ENCODE measurements at places on chromosomes 5 and 9.
A peak's percentile ranks its signal among the peaks of the same experiment; 100 is the strongest.

DNA sequence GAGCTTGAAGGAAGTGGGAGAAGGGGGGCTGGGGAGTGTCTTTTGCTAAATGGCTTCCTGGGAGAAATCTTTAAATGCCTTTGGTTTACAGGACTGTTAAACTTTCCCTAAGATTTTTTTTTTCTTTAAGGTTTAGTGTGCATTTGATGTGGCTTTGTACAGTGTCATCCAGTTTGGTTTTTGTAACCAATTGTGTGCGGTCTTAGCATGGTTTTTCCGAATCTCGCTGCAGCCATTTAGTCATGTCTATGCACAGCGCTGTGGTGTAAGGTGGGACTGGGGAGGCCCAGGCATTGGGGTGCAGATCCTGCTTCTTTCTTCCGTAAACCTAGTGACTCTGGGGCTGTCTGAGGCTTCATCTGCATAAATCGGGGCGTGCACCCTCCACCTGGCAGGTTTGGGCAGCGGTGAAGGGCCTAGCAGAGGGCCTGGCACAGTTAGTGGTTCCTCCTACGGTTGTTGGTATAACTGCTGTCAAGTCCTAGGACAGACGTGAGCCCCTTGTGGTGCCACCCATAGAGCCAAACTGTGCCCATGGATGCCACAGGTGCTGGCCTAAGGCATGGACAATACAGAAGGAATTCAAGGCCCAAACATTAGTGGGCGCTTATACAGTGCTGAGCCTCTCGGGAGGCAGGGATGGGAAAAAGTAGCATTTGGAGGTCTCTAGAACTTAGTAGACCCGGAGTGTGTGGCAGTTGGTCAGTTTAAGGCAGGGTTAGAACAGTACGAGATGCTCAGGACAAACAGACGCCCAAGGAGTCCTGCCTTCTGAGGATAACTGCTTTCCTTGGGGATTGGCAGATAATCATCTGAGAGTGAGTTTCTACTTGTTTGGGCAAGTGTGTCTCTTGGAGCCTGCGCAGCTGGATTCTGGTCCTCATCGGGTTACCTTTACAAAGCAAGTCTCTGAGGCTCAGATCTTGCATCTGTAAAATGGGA lies 1.5 kb downstream of the PRRC2B start:
- no peaks in the 10 kb centered on the region for H3K27me3 ChIP-seq
- peak overlapping the region; percentile 90 for H3K27ac ChIP-seq
- peak; percentile 77 for DNase-seq
- H3K4me1 ChIP-seq = peaks cover 54% of the 10 kb centered on the region
- peak overlapping the region; percentile 56 for H3K4me3 ChIP-seq

- H3K27ac ChIP-seq = no peak overlapping the region
- no peaks in the 10 kb centered on the region for H3K4me1 ChIP-seq
- H3K36me3 ChIP-seq = no peaks in the 10 kb centered on the region
These were observed 117.2 kb downstream of the OR2K2 start for GRCh38 chr9:111212874-111213273.

GRCh38 chr5:6717247-6717646 lies 4.0 kb downstream of the TENT4A start:
- H3K27me3 ChIP-seq = no peaks in the 10 kb centered on the region
- H3K27ac ChIP-seq = no peak overlapping the region
- H3K36me3 ChIP-seq = no peaks in the 10 kb centered on the region
- no peak for DNase-seq

- peaks cover 58% of the 10 kb centered on the region for H3K4me1 ChIP-seq
- H3K27me3 ChIP-seq = no peaks in the 10 kb centered on the region
- H3K4me3 ChIP-seq = no peak overlapping the region
These were observed 140.8 kb upstream of the LMX1B start for GRCh38 chr9:126472948-126473298.

DNA sequence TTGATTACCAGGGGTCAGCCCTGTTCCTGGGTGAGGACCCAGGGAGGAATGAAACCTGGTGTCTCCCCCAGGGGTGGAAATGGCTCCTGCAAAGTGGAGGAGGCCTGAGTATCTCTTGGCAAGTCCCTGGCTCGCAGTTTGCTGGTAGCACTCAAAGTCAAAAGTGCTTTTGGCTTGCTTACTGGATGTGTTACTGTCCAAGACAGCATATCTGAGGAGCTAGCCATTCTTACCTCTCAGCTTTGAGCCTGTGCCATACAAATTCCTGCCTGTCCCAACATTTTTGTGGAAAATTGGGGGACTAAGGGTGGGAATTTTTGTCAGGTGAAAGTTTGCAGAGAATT lies 9.9 kb downstream of the ZNF618 start:
- no peak for DNase-seq
- H3K27ac ChIP-seq = no peak overlapping the region
- no peaks in the 10 kb centered on the region for H3K4me1 ChIP-seq
- H3K4me3 ChIP-seq = no peak overlapping the region

DNA sequence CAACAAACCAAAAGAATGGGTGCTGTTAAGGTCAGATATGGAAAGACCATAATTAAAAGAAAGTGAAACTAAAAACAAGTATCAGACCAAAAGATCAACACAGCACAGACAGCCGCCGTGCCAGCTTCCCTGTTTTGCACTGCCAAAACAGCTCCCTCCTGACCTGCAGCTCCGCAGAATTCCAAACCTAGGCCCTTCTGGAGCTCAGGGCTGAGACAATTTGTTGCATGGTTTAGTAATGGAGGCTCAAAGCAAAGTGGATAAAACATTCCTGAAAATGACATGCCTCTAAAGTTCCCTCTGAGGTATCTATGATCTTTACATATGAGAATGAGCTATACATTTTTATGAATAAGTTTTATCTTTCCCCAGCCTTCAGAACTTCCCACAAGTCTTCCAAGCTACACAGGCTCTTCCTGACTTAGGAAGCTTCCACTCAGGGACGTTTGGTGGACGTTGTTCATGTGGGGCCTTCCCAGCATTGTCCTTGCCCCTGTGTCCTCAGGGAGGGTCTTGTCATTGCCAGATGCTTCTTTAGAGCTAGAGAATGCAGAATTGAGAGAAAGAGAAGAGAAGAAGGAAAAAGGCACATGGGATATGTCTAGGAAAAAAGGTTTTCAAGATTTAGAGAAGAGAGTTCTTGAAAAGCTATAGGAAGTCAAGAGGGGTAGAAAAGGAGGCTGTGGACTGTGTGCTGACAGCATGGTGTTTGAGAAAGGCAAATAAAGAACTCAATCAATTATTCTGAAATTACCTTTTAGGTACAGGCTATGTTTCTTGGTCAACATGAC lies 28.4 kb upstream of the SSBP2 start:
- peak overlapping the region; percentile 52 for H3K4me3 ChIP-seq
- H3K27me3 ChIP-seq = no peaks in the 10 kb centered on the region
- H3K36me3 ChIP-seq = no peaks in the 10 kb centered on the region
- no peak for DNase-seq
- H3K27ac ChIP-seq = peak overlapping the region; percentile 58

- no peaks in the 10 kb centered on the region for H3K36me3 ChIP-seq
- no peak overlapping the region for H3K4me3 ChIP-seq
- H3K4me1 ChIP-seq = no peaks in the 10 kb centered on the region
- no peak overlapping the region for H3K27ac ChIP-seq
- no peaks in the 10 kb centered on the region for H3K27me3 ChIP-seq
These were observed 340.9 kb upstream of the KIF2A start for GRCh38 chr5:61965069-61965468.

DNA sequence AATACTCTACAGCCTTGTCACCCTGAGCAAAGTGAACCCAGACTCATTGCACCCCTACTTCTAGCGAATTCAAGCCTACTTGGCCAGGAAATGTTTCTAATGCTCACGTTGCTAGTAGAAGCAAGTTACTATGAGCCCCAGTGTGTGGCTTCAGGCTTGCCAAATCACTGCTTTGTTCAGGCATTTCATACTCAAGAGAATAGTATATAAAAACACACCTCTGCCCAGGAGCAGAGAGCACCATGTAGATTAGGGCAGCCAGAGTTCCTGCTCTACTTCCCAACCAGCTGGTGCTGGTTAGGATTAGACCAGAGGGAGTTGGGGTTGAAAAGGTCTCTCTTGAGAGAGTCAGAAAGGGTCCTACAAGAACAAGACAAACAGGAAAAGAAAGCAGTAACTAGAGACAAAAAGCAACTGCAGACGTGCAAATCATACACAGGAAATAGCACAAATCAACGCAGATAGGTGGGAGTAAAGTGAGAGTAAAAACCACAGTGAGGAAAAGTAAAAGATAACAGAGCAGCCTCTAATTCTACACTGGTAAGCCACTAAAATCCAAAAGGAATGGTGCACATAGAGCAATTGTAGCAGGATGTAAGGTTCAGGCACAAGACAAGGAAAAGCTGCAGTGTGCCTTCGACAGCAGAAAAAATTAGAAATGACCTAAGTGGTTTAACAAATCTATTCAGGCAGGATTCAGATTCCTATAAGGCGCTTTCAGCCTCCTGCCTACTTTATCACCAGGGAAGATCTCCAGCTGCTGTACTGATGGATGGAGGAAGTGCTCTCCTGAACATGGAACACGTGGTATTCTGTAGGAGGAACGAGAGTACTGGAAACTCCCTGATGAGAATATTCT lies 49.6 kb upstream of the KIF2A start:
- H3K27me3 ChIP-seq = no peaks in the 10 kb centered on the region
- peaks cover 10% of the 10 kb centered on the region for H3K4me1 ChIP-seq
- DNase-seq = no peak
- H3K4me3 ChIP-seq = peak overlapping the region; percentile 18

- DNase-seq = peak; percentile 71
- no peaks in the 10 kb centered on the region for H3K36me3 ChIP-seq
- no peaks in the 10 kb centered on the region for H3K27me3 ChIP-seq
These were observed 18.1 kb downstream of the KYAT1 start for GRCh38 chr9:128863647-128864046.

- H3K4me3 ChIP-seq = peak overlapping the region; percentile 92
- no peaks in the 10 kb centered on the region for H3K27me3 ChIP-seq
- peaks cover 25% of the 10 kb centered on the region for H3K36me3 ChIP-seq
- H3K4me1 ChIP-seq = peaks cover 16% of the 10 kb centered on the region
These were observed 1.6 kb downstream of the CSNK1A1 start for GRCh38 chr5:149549461-149550267.

GRCh38 chr9:100587375-100587774 lies 9.5 kb downstream of the CAVIN4 start:
- H3K36me3 ChIP-seq = no peaks in the 10 kb centered on the region
- H3K27ac ChIP-seq = no peak overlapping the region
- no peak for DNase-seq
- H3K27me3 ChIP-seq = no peaks in the 10 kb centered on the region
- H3K4me3 ChIP-seq = no peak overlapping the region

DNA sequence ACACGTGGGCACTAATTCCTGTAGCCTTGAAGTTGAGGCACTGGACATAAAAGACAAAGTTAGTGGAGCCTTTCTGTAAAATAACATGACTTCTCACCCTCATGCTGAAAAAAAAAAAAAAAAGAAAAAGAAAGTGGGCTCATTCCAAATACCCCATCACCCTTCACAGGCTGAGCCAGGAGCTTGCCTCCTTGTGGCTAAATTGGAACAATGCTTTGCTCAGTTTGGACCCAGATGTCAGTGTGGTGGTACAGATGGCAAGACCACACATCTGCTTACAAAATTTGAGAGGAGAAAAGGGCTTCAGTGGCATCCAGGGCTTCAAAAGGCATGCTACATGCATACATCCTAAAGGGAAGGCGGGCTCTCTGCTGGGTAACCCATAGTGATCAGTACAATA lies 342.8 kb downstream of the EBF1 start:
- H3K27ac ChIP-seq = no peak overlapping the region
- no peak overlapping the region for H3K4me3 ChIP-seq
- no peaks in the 10 kb centered on the region for H3K36me3 ChIP-seq
- no peaks in the 10 kb centered on the region for H3K4me1 ChIP-seq
- no peak for DNase-seq

DNA sequence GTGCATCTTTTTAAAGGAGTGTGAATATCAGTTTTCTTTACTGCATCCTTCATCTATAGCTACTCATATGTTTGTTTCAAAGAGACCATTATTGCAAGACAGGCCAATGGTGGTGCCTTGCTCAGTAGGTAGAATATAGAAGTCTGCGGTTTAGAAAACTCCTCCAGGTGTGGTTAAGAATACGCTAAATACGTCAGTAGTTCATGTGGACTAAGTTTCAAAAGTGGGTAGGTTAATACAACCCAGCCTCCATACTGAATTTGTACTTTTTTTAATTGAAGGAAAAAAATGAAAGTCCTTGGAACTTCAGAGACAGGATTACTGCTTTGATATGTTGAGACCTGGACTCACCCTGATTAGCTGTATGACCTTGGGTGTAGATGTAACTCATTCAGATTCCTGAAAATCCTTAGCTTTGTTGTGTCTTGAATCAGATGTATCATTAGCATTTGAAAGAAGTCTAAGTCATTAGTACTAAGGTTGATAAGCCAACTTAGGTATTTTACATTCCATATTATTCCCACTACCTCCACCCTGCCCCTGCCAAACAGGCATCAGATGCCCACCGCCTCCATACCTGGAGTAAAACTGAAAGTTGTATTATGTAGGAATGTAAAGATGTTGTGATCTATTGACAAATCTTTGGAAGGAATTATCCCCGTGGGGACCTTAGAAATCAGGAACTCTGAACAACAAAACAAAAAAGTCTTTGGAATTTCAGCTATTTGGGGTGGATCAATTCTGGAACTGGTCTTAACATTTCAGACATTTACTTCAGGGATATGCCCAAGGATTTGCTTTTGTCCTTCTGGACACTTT lies 6.1 kb downstream of the BASP1 start:
- H3K36me3 ChIP-seq = no peaks in the 10 kb centered on the region
- no peak overlapping the region for H3K27ac ChIP-seq
- DNase-seq = no peak
- no peak overlapping the region for H3K4me3 ChIP-seq
- peaks cover 3% of the 10 kb centered on the region for H3K4me1 ChIP-seq

DNA sequence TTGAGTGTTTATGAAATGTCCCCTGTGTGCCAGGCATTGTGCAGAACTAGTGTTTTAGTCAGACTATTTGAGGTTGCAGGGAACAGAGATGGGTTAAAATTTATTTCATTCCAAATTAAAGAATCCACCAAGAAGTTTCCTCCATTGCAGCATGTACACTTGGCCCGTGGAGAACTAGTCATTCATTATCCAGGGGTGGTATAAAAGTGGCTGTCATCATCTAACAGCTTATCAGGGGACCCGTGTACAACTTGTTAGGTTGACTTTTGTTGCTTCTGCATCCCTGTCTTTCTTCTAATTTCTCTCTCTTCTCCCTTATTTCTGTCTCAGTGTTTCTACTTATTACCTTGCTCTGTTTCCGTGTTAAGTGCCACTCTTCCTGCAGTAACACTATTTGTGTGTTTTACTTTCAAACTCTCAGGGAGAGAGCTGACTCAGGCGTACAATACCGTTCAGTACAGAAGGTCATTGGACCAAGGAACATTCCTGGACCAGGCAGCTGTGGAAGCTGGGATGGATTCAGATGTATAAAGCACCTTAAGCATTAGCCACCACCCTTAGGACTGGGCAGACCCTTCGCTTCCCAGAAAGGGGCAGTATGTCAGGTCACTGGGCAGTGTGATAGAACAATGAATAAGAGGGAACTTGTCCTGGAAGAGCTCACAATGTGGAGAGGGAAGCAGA lies 36.1 kb downstream of the MAP3K1 start:
- H3K27ac ChIP-seq = peak overlapping the region; percentile 50
- peaks cover 51% of the 10 kb centered on the region for H3K4me1 ChIP-seq
- DNase-seq = no peak

DNA sequence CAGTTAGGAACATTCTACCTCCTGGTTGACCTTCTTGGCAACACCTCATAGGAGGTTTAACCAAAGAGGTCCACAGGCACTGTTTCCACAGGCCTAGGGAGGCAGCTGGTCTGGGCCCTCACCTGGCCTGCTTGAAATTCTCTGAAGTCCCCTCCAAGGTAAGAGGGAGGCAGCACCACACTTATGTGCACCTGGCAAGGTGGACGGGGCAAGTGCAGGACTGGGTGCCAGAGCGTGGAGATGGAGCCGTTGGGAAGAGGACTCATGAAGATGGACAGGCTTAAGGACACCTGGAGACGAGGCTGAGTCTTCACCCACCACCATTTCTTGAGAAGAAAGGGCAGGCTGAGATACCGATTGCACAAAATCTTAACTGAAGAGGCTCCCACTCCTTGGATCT lies 6.6 kb upstream of the BARHL1 start:
- no peak overlapping the region for H3K27ac ChIP-seq
- H3K4me1 ChIP-seq = no peaks in the 10 kb centered on the region
- no peak for DNase-seq
- H3K27me3 ChIP-seq = peaks cover 49% of the 10 kb centered on the region
- no peak overlapping the region for H3K4me3 ChIP-seq

All from effector memory CD4-positive, alpha-beta T cell (primary cell).